ENCODE measurements at places on chromosomes 2 and 18.

DNA sequence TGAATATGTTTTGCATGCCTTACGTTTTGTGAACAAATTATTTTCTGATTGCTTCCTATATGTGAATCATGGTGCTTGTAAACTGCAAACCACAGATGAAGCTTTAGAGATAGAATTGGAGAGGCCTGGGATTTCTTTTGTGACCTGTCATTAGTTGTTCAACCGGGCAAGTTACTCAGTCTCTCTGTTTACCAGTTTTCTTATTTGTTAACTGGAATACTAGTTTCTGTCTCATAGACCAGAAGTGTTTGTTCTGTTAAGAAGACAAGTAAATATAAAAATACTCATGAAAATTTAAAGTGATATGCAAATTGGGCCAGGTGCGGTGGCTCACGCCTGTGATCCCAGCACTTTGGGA lies 27.3 kb downstream of the DGKD start:
- no peak for DNase-seq

- no peak for DNase-seq
Measured at GRCh38 chr18:1595195-1595594, 690.5 kb downstream of the ADCYAP1 start.

GRCh38 chr2:44429034-44429433 lies 67.3 kb downstream of the CAMKMT start:
- no peak for DNase-seq

DNA sequence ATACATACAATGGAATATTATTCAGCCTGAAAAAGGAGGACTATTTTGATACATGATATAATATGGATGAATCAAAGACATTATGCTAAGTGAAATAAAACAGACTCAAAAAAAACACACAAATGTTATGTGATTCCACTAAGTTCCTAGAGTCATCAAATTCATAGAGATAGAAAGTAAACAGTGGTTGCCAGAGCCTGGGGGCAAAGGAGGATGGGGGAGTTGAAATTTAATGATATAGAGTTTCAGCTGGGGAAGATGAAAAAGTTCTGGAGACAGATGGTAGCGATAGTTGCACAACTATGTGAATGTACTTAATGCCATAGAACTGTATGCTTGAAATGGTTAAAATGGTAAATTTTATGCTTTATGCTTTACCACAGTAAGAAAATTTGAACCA lies 119.7 kb downstream of the METTL4 start:
- no peak for DNase-seq

GRCh38 chr18:49682173-49682802 lies 120.4 kb downstream of the LIPG start:
- DNase-seq = no peak

- DNase-seq = no peak
Measured at GRCh38 chr18:22082408-22082807, 87.0 kb upstream of the GATA6 start.

GRCh38 chr18:36427831-36428230 lies 130.3 kb downstream of the FHOD3 start:
- DNase-seq = no peak

DNA sequence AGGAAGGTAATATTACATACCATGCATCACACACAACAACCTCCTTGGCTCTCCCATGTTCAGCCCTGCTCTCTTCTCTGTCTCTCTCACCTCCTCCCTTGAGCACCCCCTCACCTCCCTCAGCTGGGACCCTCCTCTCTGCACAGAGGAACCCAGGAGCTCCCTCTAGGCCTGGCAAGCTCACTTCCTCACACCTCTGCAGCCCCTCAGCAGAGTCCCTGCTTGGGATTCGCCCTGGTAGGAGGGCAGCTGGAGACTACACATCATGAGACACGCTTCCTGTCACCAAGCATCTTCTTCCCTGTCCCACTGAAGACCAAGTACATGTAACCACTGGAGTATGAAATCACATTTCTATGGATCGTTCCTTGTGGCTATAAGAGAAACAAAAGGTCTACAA lies 51.0 kb downstream of the ADD2 start:
- DNase-seq = no peak

- no peak for DNase-seq
Measured at GRCh38 chr2:27094353-27094984, 7.9 kb downstream of the KHK start.

DNA sequence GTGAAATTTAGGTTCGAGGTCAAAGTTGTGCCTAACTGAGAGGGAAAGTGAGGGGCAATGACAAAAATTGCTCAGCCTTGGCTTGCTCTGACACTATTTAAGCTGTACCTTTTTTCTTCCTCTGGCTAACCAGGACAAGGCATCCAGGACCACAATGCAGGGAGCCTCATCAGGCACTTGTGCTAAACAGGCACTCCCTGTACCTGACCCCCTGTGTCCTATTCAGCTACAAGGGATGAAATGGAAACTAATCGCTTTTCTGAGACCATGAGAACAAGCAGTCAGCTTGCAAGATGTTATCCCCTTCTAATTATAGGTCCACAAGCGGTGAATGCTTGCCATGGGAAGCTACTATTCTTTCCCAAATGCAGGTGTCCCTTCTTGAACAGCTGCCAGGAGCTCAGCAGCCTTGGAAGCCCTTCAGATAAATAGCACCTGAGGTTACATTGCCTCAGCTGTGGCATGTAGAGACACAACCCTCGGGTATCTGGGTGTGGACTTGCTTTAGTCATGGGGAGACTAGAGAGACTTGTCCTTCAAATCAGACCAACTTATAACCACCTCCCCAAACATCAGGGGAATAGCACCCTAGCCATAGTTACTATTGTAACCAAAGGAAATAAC lies 19.1 kb upstream of the ITGA6 start:
- DNase-seq = no peak

- no peak for DNase-seq
Measured at GRCh38 chr2:233470839-233471238, 95.7 kb downstream of the USP40 start.

DNA sequence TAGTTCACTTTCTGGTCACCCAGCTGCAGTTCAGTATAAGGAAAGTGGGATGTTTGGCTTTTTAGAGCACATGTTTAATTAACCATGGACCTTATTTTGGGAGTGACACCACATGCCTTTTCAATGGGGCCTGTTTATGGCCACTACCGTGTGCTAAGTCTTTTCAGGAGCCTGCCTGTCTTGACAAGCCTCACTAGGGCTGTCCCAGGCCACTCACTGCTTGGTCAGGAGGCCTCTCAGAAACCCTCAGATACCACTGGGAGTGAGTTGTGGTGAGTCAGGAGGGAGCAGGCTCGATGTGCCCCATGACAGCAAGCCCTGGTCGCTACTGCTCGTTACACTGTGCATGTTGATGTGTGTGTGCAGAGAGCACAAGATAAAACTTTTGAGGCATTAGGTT lies 123.0 kb downstream of the MAP4K4 start:
- no peak for DNase-seq

GRCh38 chr2:105793196-105793975 lies 48.7 kb downstream of the NCK2 start:
- DNase-seq = no peak

DNA sequence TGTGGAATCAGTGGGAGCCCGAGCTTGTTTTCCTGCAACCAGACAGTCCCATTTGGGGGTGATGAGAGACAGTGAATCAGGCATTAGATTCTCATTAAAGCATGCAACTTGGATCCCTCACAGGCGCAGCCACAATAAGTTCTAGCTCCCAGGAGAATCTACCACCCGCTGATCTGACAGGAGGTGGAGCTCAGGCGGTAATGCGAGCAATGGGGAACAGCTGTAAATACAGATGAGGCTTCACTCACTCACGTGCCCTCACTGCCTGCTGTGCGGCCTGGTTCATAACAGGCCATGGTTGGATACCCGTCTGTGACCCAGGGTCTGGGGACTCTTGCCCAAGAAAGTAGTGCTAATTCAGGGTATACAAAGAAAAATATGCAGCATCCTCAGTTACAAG lies 144.8 kb upstream of the RGPD4 start:
- no peak for DNase-seq

DNA sequence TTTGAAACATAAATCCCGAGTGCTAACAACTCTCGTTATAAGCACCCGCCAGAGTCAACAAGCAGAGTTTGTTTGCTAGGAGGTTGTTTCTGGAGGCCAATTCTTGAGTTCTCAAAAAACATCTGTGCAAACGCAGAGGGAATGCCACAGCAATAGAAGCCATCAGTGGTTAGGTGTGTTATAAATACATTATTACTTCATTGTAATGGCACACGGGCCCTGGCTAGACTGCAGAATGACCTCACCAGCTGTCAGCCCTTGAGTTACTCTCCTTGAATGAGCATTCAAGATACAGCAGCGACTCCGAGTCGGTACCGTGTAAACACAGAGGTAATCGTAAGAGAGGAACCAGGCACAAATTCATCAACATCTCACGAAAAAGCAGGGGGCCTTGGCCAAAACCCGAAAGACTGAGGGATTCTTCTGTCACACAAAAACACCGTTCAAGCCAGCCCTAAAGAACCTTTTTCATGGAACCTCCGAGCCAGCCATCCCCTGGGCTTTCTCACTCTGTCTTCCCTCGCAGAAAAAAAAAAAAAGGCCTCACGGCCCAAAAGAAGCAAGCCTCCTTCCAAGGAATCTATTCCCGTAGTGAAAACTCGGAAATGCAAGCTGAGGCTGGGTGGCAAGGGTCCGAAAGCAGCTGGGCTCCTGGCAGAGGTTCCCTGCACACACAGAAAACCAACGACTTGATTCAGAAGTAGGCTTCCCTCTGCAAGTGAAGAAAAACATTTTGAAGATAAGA lies 133.7 kb upstream of the MEIS1 start:
- DNase-seq = no peak

GRCh38 chr2:203936535-203936934 lies at the start of gene ICOS:
TSS of gene ICOS (plus strand) at chr2:203936763. CDS start at chr2:203936815, 52 bp downstream.
- no peak for DNase-seq

DNA sequence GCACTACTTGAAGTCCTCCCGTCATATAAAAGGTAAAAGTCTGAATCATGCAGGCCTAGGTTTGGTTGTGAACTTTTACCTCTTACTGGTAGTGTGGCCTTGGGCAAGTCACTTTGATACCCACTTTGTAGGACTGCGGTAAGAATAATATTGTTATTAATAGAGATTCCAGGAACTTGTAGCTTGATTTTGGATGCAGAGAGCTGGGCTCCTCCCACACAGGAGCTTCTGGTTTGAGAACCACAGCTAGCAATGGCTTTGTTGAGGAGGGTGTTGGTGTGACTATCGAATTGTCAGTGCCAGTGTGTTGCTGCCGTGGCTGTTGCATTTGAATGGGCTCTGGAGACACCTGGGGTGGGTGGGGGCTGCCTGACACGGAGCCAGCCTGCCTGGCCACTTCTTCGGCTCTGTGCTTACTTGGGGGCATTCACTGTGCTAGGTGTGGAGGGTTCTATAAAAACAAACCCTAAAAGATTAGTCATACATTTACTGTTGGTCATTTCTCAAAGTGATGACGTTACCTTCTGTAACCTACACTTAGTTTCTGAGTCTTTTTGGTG lies 38.5 kb downstream of the ASAP2 start:
- no peak for DNase-seq

DNA sequence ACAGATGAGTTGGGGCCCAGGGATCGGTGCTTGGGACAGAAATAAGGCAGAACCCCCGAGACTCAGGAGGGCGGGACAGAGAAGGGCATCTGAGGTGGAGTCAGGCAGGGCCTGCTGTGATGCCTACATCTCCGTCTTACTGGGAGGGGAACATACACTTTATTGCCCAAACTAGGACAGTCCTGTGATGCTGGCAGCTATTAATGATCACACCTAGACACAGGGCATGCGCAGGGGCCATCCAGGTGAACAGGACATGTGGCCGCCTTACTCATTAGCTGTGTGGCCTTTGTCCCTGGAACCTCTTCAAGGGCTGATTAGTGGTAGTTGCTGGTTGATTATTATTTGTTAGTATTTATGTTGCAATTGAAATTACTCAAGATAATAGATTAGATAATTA lies 33.2 kb downstream of the MLPH start:
- DNase-seq = no peak

- no peak for DNase-seq
Measured at GRCh38 chr2:228065686-228066085, 115.8 kb downstream of the SPHKAP start.

GRCh38 chr18:12246849-12247808 lies 7.0 kb upstream of the CIDEA start:
- DNase-seq = no peak

DNA sequence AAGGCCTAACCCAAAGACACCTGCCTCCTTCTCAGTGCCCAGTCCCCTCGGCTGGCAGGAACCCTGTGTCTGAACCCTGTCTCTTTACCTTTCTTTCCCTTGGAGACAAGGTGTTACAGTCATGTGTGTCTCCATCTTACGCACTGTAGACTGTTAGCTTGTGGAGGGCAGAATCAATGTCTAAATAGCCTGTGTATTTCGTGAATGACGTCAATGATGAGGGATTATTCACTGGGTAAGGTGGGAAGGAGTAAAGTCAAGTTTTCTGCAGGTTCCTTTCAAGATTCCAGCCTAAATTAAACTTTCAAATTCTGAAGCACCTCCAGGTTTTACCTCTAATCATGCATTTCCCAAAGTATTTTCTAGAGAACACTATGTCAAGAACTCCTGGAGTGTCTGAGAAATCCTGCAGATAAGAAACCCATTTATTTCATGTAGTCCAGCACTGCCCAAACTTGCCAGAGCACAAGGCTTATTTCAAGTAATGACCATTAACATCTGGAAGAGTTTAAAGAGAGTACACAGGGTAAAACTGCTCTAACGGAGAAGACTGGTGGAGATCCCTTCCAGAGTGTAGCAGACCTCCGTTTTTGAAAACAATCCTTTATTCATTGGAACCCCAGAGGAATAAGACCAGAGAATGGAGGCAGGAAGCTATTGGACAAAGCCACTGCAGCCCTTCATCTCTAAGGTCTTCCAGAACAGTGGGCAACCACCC lies 72.8 kb downstream of the KCNF1 start:
- DNase-seq = no peak

DNA sequence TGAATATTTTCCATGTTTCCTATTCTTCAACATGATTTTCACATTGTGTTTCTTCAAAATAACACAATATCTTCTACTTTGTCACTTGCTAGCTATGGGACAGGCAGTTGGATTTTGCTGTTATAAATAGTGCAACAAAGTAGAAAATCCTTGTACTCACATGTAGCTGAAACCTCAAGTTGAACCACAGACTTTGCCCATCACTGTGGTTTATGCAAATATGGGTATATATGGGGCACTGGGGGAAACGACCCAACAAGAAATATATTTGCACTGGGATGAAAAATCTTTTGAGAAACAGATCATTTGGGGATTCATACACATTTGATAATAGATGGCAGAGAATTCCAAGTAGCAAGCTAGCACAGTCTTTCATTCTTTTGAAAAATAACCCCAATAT lies 486.3 kb upstream of the MAP2 start:
- DNase-seq = no peak

- DNase-seq = no peak
Measured at GRCh38 chr2:115782286-115782685, 1339.8 kb downstream of the DPP10 start.

DNA sequence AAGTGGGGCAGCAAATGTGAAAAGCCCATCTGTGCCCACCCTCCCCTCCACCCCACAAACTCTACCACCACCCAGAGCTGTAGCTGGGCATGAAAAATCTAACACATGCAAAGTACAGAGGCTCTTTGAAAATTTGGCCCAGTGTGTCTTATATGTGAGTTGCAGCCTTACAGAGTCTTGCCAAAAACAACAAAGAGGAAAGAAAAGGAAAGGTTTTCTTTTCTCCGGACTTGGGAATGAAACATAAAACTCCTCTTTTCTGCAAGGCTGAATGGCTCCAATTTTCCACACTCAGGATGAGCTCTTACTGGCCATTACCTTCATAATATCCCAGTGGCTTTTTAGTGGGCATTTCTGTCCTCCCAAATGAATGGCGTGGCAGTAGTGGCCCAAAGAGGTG lies 27.9 kb upstream of the POU3F3 start:
- no peak for DNase-seq

Measured in stimulated activated CD4-positive, alpha-beta T cell treated with anti-CD3 and anti-CD28 coated beads, Interleukin-2, amount 100 ng/mL, for 48 hours (primary cell).